ENCODE measurements at places on chromosomes 6 and 20.

GRCh38 chr6:147711476-147711875, 203.0 kb downstream of the SAMD5 start:
- DNase-seq = no peak

DNA sequence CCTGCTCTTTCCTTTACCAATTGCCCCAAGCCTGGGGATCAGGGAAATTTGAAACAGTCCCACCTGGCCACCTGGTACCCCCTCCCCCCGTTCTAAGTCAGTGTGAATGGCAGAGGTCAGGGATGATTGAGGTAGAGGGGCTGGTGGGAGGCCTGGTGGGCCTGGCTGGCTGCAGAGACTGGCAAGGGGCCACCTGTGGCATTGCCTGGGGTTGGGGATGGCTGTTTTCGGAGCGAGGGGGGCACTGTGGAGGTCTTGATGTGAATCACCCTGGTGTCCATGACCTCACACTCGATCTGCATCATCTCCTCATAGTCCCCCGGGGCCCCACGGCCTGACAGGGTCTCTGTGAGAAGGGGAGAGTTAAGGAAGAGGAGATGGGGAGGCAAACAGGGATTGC, 6.5 kb upstream of the TNXB start:
- DNase-seq = no peak

DNA sequence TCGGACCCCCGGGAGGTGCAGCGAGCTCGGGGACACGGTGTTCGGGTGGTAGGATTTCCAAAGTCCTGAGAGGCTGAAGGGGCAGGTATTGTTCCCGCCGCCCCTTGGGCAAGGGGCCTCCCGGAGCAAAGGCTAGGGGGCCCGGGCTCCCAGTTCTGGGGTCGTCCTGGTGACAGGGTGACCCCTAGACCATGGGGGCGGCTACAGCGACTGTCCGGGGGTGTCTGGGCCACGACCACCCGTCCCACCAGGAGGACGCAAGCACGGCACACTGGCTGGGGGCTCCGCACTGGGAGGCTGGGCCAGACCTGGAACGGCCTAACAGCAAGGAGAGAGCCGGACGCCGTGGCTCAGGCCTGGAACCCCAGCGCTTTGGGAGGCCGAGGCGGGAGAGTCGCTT, 55.6 kb downstream of the PRR18 start:
- no peak for DNase-seq

GRCh38 chr6:110285306-110286060, 72.7 kb downstream of the METTL24 start:
- DNase-seq = no peak

GRCh38 chr6:133992992-133993680, 40.1 kb downstream of the TBPL1 start:
- DNase-seq = no peak

GRCh38 chr6:123226398-123226797, 230.4 kb downstream of the CLVS2 start:
- DNase-seq = no peak

DNA sequence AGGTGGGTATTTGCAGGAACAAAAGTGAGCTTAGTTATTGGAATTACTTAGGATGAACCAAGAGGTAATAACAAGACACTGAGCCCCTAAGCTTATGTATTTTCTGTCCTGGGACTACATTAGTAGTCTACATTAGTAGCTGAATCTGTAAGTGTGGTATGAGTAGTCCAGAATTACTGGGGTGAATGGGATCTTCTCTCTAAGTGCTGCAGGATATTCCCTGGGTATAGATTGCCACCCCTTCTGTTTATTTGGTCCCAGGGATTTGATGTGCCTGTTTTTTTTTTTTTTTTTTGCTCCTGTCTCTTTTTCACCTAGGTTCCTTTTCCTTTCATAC, 5.9 kb downstream of the CD2AP start:
- no peak for DNase-seq

DNA sequence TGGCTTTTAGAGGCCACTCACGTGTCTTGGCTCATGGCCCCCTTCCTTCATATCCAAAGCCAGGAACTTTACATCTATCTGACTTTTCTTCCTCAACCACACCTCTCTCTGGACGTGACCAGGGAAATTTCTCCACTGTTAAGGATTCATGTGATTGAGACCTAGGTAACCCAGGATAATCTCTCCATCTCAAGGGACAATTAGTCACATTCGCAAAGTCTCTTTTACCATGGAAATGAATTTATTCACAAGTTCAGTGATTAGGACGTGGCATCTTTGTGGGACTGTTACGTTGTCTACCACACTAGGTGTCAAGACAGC, 227.5 kb upstream of the RAB32 start:
- no peak for DNase-seq

GRCh38 chr20:61052776-61053442, 199.2 kb upstream of the CDH4 start:
- DNase-seq = no peak

DNA sequence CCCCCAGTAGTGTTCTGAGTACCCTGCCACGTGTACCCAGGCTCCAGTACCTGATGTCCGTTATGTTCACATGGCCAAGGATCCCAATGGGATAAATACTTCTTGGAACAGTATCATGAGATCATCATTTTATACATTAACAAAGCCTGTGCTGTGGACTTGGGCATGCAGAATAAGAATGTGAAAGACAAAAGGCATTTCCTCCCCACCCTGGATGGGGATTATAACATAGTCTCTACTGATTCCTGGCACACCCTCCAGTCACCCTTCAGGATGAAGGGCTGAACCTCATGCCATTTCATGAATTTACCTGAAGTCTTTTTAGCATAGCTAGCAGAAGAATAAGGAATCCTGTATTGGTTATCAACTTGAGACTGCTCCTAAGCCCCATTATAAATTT, 2.8 kb downstream of the TNFRSF21 start:
- DNase-seq = no peak

GRCh38 chr6:79042799-79043126, 35.3 kb downstream of the PHIP start:
- DNase-seq = no peak

GRCh38 chr6:73964241-73964854, 268.3 kb downstream of the CD109 start:
- DNase-seq = no peak

- no peak for DNase-seq
Measured at GRCh38 chr6:76124018-76124417, 51.6 kb upstream of the IMPG1 start.

DNA sequence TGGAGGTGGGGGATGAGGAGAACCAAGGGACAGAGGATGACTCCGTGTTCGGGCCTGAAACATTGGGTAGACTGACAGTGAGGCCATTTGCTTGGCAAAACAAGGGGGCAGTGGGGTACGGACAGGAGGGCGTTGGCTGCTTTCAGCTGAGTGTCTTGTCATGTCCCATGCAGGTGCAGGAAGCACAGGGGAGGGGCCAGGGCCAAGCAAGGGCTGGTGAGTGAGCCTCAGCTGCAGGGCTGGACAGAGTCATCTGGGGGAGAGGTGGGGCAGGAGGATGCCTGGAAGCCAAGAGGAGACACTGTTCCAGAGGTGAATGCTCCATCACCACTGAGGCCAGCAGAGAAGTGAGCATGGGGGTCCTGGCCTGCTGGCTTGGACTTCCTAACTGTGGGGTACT, 78.4 kb downstream of the ERMARD start:
- no peak for DNase-seq

GRCh38 chr20:52747845-52748284, 224.3 kb upstream of the TSHZ2 start:
- no peak for DNase-seq

- DNase-seq = no peak
Measured at GRCh38 chr20:58596750-58597248, 54.3 kb upstream of the STX16 start.

DNA sequence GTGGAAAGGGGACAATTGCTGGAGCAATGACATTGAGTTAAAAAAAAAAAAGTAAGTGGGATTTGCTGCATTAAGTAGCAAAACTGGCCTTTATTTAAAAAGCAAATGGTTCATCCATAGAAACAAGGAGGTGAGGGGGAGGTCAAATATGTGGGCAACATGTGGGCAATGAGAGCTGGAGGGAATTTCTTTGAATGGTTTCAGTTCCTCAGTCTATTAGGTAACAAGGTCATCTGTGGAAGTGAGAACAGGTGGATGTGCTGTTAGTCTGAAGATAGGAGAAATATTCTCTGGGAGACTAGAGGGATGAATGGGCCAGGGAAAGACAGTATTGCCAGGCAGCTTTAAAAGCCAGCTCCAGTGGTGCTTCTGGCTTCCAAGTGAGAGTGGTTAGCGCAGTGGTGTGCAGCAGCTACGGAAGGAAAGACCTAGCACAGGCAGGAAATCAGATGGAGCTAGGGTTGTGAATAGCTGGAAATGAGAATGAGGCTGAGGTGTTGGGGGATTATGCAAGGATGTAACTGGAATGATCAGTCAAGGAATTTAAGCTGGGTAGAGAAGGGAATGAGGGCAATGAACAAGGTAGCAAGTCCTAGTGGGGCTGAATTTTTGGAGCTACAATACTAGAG, 727.6 kb downstream of the PTPRT start:
- no peak for DNase-seq

GRCh38 chr6:151023342-151023741, 157.8 kb downstream of the MTHFD1L start:
- DNase-seq = no peak

DNA sequence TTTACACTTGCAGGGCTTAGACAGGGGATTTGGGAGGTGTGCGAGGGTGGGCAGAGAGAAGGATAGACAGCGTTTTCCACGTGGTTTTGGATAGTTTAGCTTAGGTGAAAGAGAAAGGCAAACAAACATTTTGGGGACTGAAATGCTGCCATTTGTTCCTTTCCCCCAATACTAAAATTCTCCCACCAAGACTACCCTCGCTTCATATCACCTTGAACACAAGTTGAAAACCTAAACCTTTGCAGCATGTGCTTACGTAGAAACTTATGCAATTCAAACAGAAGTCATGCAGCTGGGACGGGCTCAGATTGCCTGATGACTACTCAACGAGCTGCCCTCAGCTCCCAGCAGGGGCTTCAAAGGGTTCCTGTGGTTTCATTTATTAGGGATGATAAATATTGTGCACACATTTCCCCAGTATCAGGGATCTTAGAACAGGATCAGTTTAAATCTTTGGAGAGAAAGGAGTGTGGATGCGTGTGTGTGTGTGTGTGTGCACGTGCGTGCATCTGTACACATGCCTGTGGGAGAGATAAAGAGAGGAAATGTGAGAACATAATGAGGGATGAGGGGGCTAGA, 77.3 kb downstream of the SLC22A23 start:
- DNase-seq = no peak

DNA sequence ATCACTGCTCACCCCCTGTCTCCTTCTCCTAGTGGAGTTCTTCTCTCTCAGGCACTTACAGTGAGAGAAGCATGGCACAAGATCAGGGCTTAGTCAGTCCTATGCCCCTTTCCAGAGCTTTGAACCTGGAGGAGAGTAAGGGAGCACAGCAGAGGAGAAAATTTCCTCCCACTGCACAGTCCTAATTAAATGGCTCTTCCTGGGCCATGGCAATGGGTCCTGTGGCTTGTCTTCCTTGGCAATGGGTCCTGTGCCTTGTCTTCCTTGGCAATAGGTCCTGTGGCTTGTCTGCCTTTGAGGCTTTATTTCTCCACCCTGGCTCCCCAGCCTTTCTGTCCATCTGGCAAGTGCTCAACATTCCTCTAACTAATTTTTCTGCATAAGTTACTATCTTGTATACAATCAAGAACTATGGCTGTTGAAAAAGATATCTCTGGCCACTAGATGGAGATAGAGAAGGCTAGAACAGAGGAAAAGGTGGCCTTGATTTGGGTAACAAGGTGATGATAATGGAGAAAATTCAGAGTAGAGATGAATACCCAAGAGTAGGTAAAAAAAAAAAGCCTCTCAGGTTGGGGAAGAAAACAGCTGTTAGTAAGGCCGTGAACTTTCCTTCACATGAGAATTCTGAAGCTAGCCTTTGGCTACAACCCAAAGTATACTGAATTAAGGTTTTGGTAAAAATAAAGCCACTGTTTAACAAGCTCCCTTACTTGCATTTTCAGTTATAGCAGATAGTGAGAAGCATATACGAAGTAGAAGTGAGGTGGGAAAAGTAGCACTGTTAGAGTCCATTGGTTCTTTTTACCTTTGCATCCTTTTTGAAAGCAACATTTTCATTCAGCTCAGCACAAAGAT, 504.9 kb downstream of the DOK5 start:
- no peak for DNase-seq

DNA sequence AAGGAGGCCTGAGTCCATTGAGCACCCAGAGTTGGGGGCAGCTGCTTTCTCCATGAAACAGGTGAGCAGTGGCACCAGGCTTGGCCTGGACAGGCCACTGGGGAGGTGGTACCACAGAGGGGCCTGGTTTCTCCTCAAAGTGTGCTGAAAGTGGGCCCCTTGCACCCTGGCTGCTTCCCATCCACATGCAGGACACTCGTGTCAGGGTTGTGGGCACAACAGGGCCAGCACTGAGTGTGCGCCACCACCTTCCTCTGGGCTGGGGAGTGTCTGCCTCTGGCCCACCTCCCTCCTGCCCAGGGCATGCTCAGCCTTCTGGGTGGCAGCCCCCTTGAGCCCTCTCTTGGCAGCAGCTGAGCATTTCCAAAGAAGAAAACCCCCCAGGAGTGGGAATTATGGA, 5.2 kb upstream of the SLC22A1 start:
- no peak for DNase-seq

DNA sequence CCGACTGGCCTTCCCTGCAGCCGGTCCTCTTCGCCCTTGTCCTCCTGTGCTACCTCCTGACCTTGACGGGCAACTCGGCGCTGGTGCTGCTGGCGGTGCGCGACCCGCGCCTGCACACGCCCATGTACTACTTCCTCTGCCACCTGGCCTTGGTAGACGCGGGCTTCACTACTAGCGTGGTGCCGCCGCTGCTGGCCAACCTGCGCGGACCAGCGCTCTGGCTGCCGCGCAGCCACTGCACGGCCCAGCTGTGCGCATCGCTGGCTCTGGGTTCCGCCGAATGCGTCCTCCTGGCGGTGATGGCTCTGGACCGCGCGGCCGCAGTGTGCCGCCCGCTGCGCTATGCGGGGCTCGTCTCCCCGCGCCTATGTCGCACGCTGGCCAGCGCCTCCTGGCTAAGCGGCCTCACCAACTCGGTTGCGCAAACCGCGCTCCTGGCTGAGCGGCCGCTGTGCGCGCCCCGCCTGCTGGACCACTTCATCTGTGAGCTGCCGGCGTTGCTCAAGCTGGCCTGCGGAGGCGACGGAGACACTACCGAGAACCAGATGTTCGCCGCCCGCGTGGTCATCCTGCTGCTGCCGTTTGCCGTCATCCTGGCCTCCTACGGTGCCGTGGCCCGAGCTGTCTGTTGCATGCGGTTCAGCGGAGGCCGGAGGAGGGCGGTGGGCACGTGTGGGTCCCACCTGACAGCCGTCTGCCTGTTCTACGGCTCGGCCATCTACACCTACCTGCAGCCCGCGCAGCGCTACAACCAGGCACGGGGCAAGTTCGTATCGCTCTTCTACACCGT, 6.1 kb downstream of the UBD start:
- no peak for DNase-seq

DNA sequence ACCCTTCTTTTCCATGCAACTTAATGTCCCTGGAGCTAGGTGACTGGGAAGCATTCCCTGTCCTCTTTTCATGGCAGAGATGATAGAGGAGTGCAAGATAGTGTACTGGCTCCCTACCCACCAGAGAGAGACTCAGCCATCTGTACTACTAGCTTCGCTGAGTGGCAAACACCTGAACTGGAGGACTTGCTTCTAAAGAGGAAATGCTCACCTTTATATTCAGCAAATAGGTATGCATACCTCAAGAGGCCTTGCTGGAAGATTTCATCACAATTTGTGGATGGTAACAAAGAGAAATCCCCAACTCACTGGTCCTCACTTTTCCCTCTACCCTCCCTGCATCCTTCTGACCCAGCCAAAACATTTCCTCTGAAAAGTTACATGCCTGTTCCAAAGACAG, 124.1 kb downstream of the FOXA2 start:
- no peak for DNase-seq
